CMK (cell line): ENCODE measurements at places on chromosomes 1 and 21.

DNA sequence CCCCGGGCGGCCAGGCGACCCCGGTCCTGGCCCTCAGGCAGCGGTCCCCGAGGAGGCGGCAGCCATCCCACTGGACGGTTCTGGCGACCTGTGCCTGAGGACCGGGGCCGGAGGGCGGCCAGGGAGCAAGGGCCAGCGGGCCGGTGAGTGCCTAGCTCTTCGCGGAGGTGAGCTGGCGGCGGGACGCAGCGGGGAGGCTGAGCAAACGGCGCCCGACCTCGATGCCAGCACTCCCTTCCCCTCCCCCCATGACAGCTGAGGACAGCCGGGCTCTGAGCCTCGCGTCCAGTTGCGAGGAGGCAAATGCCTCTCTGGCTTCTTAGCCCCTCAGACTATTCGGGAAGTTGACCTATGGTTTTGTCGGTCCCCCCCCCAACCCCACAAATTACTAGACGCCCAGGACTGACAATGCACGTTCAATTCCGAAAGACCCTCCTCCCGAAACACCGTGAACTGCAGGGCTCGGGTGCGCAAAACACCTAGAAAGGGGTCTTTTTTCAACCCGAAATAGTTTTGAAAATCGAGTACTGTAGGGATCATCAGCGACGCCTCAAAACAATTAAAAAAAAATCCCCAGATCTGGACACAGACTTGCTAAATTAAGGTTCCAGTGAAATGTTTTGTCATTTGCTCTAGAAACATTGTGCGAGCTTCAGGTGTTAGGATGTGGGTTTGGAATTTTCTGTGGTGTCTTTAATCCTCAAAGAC lies 8.3 kb downstream of the CDKN2C start:
- DNase-seq: no peak

GRCh38 chr1:44543064-44543744 lies 131.1 kb downstream of the TMEM53 start:
- no peak for DNase-seq

- DNase-seq: no peak
Measured at GRCh38 chr1:109775398-109775797, 11.7 kb upstream of the EPS8L3 start.

- no peak for DNase-seq
Measured at GRCh38 chr21:29033301-29033700, 8.8 kb downstream of the USP16 start.

- DNase-seq: no peak
Measured at GRCh38 chr1:93605812-93606512, 75.7 kb downstream of the BCAR3 start.

DNA sequence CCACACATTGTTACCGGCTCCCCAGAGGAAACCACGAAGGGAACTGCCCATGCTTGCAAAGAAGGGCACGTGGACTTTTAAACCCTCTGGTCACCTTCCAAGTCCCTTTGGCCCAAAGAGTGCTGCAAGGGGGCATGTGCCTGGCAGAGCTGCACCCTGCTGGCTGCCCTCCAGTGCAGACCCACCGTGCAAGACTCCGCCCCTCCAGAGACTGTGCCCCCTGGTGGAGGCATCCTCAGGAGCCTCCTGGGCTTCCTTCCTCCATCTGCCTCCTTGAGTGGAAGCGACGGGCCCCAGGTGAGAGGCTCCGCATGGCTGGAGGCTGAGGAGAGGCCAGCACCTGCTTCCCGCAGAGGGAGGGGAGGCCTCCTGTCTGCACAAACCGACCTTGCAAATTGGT lies 100.6 kb downstream of the CRYAA start:
- peak; percentile 17 for DNase-seq

- no peak for DNase-seq
Measured at GRCh38 chr1:87986130-87986866, 657.6 kb downstream of the LMO4 start.

DNA sequence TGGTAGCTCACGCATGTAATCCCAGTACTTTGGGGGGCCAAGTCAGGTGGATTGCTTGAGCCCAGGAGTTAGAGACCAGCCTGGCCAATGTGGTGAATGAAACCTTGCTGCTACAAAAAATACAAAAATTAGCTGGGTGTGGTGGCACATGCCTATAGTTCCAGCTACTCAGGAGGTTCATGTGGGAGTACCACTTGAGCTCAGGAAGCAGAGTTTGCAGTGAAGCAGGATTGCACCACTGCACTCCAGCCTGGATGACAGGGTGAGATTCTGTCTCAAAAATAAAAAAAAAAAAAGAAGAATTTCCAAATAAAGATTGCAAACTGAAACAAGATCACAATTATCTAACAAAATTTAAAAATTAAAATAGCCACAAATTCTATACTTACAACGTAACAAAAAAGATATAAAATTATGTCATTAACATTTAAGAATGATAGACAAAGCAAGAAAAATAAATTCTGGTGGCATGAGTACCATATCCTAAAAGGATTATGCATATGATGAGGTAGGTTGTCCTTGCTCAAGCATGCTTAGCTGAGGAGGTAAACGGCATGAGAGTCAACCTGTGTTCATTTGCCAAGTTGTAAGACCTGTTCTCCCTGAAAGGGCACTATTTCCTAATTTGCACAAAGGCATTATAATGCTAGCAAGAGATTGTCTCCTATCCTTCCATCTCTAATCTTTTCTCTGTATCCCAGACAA lies 20.2 kb downstream of the IPP start:
- no peak for DNase-seq

GRCh38 chr1:221875004-221875330 lies 133.1 kb upstream of the DUSP10 start:
- DNase-seq: no peak
